ENCODE measurements at places on chromosomes 3 and 15.

DNA sequence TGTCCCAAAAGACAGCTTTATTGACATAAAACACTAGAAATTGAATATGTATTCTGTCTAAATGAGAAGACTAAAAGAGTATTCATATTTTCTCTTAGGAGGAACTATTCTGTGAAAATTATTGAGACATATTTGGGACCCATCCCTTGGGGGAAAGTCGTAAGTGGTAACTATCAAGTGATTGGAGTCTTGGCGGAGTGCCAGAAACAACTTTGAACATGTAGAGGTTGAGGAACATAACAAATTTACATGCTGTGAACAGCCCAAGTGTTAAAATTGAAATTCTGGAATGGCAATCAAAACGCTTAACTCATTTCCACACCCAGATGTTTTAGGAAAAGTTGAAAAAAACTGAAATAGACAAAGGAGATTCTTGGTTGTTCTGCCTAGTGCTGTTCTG, 1034.6 kb downstream of the NSUN3 start:
- no peak for DNase-seq

- no peak for DNase-seq
These were observed 66.7 kb downstream of the ARHGAP31 start for GRCh38 chr3:119360736-119361462.

- no peak for DNase-seq
These were observed 118.7 kb downstream of the TMEM266 start for GRCh38 chr15:76178296-76179000.

GRCh38 chr3:57787867-57788623, 31.9 kb downstream of the SLMAP start:
- no peak for DNase-seq

- no peak for DNase-seq
These were observed 159.2 kb upstream of the PPP2R3A start for GRCh38 chr3:135806317-135806716.

GRCh38 chr3:107680698-107681097, 157.9 kb downstream of the BBX start:
- no peak for DNase-seq

GRCh38 chr3:73043414-73043813, 18.0 kb upstream of the EBLN2 start:
- DNase-seq, result no peak

GRCh38 chr3:108505811-108506210, 4.6 kb downstream of the MYH15 start:
- no peak for DNase-seq

- DNase-seq, result no peak
These were observed 366.0 kb downstream of the PTPRG start for GRCh38 chr3:61927332-61927731.

GRCh38 chr3:29747991-29748390, 467.1 kb downstream of the RBMS3 start:
- DNase-seq, result no peak

DNA sequence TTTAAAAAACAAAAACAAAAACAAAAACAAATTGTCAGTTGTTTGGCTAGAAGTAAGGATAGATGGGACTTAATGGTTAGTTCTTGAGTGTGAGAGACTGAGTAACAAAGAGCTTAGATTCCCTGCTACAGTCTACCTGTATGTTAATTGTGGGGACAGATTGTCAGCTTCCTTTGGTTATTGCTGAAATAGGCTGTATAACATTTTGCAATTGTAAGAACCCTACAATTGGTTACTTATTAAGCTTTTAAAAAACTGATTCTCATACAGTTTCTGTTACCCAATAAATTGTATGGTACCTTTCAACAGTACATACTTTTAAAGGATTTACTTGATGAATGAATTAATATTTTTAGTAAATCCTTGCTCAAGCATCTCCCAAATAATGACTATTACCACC, 35.3 kb downstream of the CLASP2 start:
- no peak for DNase-seq

DNA sequence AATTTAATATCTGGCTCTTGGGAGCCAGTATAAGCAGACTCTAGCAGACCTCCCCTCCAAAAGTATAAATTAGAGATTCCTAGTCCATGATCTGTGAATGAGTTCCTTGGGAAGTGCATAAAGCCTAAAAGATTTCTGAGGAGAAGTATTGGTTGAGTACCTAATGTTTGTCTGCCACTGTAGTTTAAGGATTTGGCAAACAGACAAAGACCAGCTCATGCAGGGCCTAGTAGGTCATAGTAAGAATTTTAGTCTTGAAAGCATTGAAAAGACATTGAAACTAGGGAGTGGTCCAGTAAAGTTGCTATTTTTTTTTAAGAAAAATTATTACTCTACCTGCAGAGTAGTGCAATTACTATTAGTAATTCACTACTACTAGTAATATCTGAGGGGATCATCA, 67.5 kb downstream of the SPRED1 start:
- DNase-seq, result no peak
